ENCODE measurements at places on chromosomes 7 and 10.

GRCh38 chr10:114504769-114505579, 100.7 kb upstream of the AFAP1L2 start:
- peak; percentile 89 for DNase-seq

GRCh38 chr7:70028620-70029019, 430.3 kb downstream of the AUTS2 start:
- no peak for DNase-seq

GRCh38 chr10:23198610-23198939, 6.5 kb downstream of the PTF1A start:
- no peak for DNase-seq

DNA sequence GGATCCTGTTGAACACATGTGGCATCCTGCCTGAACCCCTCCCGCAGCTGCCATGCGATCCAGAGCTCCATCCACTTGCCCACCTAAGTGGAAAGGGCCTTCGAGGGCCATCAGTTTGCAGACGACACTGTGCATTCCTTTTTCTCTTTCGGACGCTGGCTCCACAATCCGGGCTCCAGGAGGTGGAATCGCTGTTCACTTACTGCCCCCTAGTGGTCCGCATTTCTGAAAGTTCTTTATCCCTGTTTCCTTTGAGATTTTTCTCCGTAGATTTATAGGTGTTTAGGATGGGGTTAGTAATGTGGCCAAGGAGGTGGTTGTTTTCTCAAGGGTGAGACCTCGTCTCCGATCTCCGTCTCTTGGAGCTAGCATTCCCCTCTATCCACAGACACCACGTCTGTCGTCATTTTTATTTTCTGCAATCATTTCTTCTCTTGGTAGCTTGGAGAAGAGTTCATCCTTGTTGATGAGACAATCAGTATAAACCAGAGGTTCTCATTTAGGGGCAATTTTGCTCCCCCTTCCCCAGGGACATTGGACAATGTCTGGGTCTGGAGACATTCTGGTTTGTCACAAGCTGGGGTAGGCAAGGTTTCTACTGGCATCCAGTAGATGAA, 204.6 kb downstream of the ARHGAP21 start:
- DNase-seq = peak; percentile 38

GRCh38 chr7:1061180-1061579, 16.8 kb downstream of the GPR146 start:
- no peak for DNase-seq

GRCh38 chr7:137625197-137625596, 221.6 kb downstream of the DGKI start:
- no peak for DNase-seq

- no peak for DNase-seq
These were observed 39.8 kb upstream of the GPR22 start for GRCh38 chr7:107430057-107430456.

GRCh38 chr7:36015733-36016132, 137.3 kb upstream of the EEPD1 start:
- DNase-seq = no peak

DNA sequence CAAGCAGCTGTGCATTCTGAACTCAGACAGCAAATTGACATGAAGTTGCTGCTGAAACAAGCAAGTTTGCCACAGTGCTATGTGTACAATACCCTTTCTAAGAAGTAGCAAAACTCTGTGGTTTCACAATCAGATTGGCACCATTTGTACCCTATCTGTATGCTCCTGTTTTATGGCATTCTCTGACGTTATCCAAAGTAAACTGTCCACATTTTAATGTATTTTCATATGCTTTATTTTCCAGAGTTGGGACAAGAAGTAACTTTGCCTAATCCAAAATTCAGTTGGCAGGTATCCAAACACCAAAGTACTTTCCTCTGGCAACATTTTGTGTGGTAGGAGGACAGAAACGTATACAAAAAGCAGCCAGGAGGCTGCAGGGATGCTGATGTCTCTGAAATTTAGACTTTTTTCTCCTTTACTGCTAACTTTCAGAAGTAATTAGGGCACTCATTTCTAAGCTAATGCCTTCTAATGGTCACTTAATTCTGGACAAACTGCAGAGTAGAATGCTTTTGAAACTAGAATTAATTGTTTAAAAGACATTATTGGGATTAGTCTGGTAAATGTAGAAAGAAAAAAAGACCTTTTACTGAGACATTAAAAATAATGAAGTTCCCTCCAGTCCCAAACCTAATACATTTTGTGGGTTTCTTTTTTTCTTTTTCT, 414.7 kb upstream of the NRP1 start:
- no peak for DNase-seq

DNA sequence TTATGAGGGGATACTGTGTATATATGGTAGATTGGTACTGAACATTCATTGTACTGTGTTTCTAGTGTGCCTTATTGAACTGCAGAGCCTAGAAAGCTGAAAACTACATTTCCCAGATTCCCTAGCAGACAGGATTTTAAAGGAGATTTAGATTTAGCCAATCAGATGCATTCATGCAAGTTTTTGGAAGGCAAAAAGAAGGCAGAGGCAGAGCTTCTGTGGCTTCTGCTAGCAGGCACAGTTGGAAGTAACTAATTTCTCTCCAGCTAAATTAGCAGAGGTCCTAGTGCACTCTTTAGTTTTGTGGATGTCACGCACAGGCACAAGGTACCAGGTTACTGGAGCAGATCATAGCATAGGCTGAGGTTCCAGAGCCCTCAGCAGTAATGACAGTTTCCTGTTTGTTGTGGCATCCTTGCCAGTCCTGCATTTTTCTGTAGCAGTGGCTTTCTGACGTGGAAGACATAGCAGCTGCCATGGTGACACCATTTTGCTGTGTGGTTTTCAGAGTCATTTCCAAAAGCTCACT, 83.7 kb upstream of the CCDC71L start:
- DNase-seq = no peak

GRCh38 chr10:82397854-82398253, 522.9 kb downstream of the NRG3 start:
- no peak for DNase-seq

DNA sequence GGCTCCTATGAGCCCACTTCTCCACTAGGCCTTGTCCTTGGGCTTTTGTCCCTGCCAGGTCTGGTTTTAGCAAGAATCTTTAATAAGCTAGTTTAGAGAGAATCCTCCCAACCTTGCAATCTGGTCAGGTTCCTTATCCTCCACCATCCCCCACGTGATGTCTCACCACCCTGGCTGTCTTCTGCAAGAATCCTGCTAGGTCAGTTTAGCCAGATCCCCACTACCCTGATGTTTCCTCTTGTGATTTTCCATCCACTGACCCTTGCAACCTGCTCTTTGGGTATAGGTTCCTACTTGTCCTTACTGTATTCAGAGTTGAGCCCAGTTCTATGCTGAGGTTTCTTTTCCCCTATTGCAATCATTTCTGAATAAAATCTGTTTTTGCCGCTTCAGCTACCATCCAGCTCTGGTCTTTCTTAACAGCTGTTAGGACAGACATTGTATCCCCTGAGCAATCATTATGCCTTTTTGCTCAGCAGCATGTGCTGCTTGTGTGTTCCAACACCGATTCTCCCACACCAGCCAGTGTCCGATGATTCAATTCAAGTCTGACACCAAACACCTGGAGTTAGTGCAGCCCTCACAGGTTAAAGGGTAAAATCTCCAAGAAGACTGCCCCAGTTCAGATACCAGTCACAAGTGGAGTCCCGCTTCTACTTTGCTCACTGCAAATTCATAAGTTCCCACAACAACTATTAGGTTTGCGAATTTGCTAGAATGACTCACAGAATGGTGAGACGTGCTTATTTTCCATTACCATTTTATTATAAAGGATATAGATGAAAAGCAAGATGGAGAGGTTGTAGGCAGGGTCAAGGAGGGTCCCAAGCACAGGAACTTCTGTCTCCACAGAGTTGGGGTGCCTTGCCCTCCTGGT, 62.2 kb upstream of the ADCY1 start:
- DNase-seq = no peak

- no peak for DNase-seq
These were observed 8.3 kb upstream of the CALML5 start for GRCh38 chr10:5507649-5508131.

- DNase-seq = no peak
These were observed 147.3 kb downstream of the MGMT start for GRCh38 chr10:129614341-129614740.

- DNase-seq = no peak
These were observed 68.9 kb downstream of the MYOF start for GRCh38 chr10:93413252-93413689.

- DNase-seq = no peak
These were observed 32.6 kb upstream of the AGMO start for GRCh38 chr7:15594461-15594860.

DNA sequence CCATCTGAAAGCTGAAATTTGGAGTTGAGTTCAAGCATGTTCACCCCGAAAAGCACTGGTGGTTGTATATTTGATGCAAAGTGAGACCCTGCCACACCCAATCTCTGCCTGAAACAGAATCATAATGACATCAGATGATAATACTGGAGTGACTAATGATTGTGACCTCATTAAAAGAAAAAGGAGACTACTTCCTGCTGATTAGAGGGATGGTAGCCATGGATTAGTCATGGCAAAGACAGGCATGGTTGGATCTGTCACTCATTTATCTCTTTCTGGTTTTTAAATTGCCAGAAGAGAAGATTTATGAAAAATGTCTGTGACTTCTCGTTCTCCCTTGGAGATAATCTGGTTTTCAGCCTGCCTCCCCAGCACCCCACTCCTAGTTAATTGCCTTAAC, 101.2 kb downstream of the BAMBI start:
- no peak for DNase-seq

- no peak for DNase-seq
These were observed 234.0 kb upstream of the TCF7L2 start for GRCh38 chr10:112716076-112716475.

DNA sequence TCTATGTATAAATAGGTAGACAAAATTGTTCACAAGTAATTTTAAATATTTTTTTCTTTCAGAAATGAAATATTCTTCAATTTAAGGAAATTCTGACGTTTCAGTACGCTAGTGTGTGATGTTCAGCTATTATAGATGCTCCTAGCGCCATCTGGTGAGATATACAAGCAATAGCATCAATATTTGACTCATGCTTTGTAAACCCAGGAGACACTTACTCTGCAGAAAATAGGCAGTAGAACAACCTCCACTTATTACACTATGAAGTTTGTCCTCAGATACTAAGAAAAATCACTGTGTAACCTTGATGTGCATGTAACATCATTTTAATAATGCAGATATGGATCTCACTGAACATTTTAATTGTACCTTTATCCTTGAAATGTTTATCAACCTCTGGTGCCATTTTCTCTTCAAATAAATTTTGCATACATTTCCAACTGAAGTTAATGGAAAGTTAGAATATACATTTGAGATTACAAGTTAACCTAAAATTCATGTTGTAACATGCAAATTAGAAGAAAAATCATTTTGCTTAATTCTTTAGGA, 151.5 kb upstream of the FAM3C start:
- DNase-seq = peak; percentile 66

GRCh38 chr7:129134356-129134987, 10.0 kb upstream of the TSPAN33 start:
- DNase-seq = no peak

- DNase-seq = no peak
These were observed 162.9 kb downstream of the ARL5B start for GRCh38 chr10:18822156-18822555.

GRCh38 chr7:91137788-91138368, 126.4 kb upstream of the FZD1 start:
- DNase-seq = no peak
